ENCODE measurements at places on chromosomes 6 and 20.

DNA sequence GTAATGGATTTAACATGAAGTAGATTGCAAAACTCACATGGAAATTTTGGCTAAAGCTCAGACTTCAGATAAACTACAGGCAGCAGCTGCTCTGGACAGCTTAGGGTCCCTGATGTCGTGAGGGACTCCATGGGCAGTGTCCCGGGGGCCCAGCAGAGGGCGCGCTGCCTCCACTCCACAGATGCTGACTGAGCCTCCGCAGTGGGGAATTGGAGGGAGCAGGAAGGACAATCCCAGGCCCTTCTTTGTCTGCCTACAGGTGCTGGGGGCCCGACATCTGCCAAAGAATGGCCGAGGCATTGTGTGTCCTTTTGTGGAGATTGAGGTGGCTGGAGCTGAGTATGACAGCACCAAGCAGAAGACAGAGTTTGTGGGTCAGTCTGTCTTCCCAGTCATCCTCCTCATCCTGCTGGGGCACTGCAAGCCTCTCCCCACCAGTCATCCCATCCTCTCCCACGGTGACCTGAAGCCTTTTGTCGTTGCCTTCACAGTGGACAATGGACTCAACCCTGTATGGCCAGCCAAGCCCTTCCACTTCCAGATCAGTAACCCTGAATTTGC, 35.9 kb downstream of the PLCG1 start:
- DNase-seq = peak; percentile 44

GRCh38 chr6:6046716-6047115, 40.0 kb upstream of the NRN1 start:
- DNase-seq = no peak

DNA sequence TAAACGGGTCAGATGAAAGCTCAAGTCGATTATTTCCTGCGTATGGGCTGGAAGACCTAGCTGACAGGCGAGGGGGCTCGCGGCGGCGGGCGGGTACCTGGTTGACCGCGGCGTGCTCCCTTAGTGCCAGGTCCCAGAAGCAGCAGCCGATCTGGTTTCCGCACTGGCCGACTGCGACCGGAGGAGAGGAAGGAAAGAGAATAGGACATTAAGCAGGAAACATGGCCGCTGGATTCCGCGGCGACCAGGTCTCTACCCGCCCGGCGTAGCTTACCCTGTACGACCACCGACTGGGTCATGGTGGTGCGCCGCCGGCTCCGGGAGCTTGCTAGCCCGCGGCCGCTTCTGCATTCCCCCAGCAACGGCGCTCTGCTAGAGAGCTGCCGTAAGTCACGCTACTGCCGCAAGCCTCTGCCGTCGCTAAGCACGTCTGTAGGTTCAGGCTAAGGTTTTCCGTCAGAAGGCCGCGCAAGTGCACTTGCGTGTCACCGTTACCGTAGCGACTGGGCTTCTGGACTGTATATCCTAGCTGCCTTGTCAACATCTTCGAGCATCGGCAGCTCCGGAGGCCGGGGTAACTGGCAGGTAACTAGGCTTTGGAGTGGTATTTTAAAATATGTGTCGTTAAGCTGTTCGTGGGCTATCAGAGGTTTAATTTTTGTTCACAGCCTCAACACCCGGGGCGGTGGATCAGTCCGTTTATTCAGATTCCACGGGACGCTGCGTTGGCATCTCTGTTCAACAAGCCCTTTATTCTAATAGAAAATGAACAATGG, at the start of the genes FAM229B and TUBE1:
Gene FAM229B, plus strand, starts transcription at position 456 of the 776 bp plus-strand sequence. CDS start 11,693 bp downstream, outside the sequence.
Gene TUBE1, minus strand, starts transcription at position 347 of the 776 bp plus-strand sequence. Its CDS starts 48 bp downstream, at position 299.
- peak; percentile 98 for DNase-seq

GRCh38 chr20:1449370-1449769, 17.3 kb downstream of the NSFL1C start:
- no peak for DNase-seq

GRCh38 chr6:63493557-63493956, 78.7 kb upstream of the LOC128125822 start:
- peak; percentile 38 for DNase-seq

DNA sequence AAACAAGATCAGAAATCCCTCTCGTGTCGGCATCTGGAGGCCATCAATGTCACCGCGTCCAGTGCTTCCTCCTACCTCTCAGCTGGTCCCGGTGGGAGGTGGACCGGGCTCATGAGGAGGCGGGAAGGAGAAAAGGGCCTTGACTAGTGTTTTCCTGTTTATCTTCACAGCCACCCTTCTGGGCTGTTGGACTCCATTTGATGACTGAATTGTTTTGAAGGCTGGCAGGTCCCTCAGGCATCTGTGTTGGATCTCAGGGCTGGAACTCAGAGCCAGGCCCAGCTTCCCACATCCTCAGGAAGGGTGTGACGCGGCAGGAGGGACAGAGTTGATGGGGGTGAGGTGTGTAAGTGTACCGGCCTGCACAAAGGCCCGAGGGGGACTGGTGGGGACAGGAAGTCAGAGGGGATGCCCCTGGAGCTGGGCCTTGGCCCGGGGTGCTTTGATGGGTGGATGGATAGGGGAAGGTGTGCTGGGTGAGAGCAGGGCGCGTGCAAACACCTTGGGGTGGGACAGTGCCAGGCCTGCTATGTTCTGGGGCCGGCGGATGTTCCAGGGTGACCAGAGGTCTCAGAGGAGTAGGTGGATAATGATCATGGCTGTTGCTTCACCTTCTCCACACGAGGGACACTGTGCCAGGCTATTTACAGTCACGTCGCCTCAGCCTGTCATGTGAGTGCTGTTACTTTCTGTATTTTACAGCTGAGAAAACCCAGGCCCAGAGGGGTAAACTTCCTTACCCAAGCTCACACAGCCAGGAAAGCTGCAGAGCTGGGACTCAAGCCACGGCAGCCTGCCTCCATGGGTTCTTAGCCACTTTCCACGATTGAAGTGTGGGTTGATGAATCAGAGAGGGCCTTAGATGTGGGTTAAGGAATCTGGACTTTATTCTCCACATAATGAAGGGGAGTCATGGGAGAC, 17.9 kb upstream of the CHMP4B start:
- peak; percentile 66 for DNase-seq

DNA sequence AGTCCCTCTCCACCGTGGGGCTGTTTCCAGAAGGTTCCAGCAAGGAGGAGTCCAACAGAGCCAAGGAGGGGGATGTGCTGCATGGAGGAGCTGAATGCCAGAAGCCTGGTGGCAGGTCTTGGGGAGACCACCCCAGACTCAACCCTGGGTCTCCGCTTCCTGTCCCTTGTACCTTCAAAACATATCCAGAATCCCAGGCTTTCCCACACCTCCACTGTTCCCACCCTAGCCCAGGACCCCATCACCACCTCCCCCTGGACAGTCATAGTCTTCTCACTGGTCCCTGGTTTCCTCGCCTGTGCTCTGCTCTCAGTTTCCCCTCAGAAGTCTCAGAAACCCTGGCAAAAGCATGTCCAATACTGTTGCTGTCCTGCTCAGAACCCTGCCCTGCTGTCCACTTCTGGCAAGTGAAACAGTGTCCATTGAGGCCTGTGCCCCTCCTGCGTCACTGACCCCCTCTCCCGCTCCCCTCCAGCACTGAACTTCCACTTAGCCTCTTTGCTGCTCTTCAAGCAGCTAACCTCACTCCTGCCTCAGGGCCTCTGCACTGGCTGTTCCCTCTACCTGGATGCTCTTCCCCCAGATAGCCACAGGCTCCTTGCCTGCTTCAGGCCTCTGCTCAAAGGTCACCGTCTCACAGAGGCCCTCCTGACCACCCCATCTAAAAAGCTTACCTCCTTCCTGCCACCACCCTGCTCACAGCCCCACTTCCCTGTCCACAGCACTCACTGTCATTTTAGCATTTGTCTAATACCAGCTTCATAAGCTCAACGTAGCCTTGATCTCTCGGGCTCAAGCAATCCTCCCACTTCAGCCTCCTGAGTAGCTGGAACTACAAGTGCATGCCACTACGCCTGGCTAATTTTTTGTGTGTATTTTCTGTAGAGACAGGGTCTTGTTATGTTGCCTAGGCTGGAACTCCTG, 169.2 kb downstream of the GRM4 start:
- DNase-seq = no peak

Data from amniotic epithelial cell (primary cell).